ENCODE measurements at places on chromosomes 1 and 21.
A peak's percentile ranks its signal among the peaks of the same experiment; 100 is the strongest.

- DNase-seq: peak; percentile 31
These were observed 300 bp downstream of the USP24 start for GRCh38 chr1:55214934-55215193.

- DNase-seq: no peak
These were observed 30.9 kb upstream of the FCRL4 start for GRCh38 chr1:157628773-157629172.

GRCh38 chr1:72178266-72178665 is 104.1 kb downstream of the NEGR1 start:
- DNase-seq: peak; percentile 20

DNA sequence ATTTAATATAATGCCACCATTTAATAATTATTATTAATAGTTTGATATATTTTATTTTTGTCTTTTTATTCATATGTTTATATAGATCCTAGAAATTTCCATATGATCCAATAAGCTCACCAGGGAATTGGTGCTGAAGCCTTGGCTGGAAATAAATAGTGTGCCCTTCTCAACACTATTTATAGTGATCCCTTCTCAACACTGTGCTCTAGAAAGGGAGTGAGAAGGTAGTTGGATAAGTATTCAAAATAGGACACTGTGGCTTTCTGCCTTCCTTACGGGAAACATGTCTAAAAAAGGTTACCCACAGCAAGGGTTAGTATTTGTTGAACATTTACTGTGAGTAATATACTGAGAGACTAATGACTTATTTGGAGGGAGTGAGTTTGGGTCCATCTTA is 496.1 kb downstream of the NEGR1 start:
- no peak for DNase-seq

DNA sequence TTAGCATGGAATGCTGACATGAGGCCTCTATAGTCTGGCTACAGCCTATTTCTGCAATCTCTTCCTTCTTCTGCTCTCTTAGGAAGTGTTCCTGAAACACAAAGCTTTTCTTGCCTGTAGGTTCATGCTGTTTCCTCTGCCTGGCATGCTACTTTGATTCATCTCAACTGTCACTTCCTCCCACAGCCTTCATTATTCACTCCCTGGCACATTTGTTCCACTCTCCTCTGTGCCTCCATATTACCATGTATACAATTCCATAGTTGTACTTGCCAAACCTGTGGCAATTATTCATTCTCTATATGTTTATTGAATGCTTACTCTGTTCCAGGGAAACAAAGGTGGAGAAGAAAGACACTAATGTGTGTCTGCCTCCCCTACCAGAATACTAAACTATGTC is 210.2 kb downstream of the LRRC7 start:
- no peak for DNase-seq

- no peak for DNase-seq
These were observed 152.4 kb downstream of the LEPR start for GRCh38 chr1:65572701-65573421.

DNA sequence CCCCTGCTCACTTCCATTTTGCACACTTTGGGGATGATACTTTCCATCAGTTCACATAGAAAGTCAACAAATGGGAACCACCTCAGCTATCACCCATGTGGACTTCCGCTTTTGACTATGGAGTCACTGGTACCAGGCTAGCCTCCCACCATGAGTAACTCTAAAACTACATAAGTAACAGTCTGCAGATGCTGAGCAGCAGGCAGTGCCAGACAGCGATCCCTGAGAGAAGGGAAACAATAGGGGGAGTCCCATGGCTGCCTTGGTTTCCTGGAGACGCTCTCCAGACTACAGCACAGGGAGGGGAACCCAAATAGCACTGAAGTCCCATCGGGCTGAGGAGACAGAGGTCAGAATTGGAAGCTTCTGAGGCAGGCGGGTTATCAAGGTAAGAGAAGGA is 2.8 kb upstream of the TFF2 start:
- no peak for DNase-seq

DNA sequence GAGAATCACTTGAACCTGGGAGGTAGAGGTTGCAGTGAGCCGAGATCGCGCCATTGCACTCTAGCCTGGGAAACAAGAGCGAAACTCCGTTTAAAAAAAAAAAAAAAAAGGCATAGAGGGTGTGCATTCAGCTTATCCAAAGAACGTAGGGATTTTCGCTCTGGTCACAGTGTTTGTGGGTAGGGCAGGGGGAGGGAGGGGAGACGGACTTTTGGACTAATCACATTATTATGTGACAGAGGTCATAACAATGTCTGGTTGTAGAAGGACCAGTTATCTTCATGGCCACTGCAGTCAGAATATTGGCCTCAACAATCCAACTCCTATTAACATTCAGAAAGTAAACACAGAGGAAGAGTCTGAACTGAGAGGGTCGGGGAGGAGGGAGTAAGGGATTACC is 25.7 kb downstream of the RHOU start:
- no peak for DNase-seq

GRCh38 chr1:67019600-67020136 is 34.3 kb downstream of the SLC35D1 start:
- peak; percentile 94 for DNase-seq

DNA sequence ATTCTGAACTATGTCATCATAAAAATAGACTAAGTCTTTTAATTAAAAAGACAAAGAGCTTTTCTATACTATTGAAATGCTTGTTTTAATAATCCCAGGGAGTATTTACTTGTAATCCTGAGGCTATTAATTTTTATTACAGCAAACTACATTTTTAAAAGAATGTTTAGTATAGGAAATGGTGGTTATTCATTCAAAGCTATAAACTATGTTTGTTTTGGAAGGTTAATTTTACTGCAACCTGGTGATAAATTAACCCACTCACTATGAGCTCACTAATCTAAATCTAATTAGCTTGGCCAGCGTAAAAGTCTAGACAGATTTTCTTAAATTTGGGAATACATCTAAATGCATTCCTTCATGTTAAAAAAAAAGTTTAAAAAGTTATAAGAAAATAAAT is 13.8 kb upstream of the EYA3 start:
- no peak for DNase-seq

- peak; percentile 72 for DNase-seq
These were observed 29.0 kb downstream of the GREM2 start for GRCh38 chr1:240582953-240583352.

DNA sequence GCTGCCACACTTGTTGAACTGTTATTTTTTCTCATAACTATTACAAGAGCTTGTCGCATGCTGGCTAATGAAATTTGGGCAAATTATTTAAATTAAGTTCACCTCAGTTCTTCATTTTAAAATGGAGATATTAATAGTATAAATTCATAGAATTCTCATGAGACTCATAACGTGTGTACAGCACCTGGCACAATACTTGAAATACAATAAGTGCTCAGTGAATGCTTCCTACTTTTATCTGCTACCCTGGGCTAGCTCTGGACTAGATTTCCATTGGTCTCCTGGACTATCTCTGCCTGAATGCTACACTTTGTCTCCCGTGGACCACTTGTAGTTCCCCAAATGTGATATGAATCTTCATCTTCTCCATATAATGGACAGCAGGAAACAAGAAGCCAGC is 919 bp downstream of the SLAMF6 start:
- no peak for DNase-seq

DNA sequence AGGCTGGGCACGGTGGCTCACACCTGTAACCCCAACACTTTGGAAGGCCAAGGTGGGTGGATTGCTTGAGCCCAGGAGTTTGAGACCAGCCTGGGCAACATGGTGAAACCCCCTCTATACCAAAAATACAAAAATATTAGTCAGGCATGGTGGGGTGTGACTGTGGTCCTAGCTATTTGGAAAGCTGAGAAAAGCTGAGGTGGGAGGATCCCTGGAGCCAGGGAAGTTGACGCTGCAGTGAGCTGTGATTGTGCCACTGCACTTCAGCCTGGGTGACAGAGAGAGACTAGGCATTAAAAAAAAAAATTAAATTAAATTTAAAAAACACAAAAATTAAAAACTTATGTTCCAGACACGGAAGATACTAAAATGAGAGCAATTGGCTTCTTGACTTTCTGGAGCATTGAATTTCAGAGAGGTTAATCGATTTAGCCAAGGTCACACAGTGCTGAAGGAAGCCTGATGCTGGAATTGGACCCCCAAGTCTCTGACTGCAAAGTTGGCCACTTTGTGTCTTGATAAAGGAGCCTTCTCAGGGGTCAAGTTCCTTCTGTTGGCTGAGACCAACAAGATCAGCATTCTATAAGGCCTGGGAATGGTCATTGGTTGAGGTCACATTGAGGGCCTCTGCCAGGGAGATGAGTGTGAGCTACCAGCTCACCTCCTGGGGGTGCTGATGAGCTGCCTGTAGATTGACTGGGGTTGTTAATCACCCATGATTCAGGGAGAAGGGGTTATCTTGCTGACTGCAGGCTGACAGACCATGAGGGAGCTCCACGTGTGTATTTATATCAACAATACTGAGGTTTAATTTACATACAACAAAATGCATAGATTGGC is 54.3 kb downstream of the RPS6KA1 start:
- DNase-seq: no peak

DNA sequence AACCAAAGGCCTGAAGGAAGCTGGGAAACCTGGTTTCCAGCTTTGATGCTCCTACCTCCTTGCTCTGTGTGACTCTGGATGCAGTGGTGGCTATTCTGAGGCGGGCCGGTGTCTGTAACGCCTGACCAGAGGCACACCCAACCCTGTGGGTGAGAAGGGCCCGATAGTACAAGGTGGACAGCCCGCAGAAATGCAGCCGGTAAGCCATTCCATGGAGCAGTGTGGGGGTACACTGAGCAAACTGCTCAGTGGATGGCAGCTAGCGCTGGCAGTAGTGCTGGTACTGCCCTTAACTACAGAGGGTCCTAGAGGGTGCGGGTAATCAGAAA is 36.0 kb downstream of the AHDC1 start:
- no peak for DNase-seq

GRCh38 chr1:174850726-174851125 is 149.0 kb upstream of the CACYBP start:
- DNase-seq: no peak

DNA sequence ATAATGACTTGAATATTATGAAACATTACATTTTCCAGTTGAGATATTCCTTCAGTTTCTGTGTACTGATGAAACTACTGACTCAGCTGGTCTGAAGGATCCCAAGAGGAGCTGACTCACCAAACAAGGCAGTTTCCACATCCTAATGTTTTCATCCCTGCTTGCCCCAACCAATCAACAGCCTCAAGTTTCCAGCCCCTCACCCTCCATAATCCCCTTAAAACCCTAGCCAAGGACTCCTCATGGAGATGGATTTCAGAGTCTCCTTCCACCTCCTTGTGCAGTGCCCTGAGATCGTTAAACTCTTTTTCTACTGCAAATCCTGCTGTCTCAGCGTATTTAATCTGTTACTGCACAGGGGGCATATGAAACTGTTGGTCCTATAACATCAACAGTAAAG is 83.1 kb upstream of the HAO2 start:
- peak; percentile 97 for DNase-seq

GRCh38 chr1:207805841-207806421 is 54.1 kb downstream of the CD46 start:
- peak; percentile 91 for DNase-seq

DNA sequence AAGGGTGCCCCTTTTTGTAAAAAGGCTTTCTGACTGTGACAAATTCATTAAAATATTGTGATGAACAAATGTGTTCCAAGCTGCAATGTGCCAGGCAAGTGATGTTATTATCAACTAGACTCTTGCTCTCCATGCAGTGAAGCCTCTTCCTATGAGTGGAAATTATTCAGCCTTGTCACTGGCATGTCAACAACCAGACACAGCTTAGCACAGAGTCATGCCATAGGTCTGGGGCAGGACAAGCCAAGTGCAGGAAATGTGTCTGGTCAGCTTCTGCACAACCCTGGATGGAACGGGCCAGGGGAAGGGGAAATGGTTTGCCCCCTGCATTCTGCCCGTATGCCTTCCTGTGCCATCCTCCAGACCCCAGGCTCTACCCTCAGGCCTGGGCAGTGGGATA is 27.4 kb upstream of the GJA5 start:
- DNase-seq: no peak

DNA sequence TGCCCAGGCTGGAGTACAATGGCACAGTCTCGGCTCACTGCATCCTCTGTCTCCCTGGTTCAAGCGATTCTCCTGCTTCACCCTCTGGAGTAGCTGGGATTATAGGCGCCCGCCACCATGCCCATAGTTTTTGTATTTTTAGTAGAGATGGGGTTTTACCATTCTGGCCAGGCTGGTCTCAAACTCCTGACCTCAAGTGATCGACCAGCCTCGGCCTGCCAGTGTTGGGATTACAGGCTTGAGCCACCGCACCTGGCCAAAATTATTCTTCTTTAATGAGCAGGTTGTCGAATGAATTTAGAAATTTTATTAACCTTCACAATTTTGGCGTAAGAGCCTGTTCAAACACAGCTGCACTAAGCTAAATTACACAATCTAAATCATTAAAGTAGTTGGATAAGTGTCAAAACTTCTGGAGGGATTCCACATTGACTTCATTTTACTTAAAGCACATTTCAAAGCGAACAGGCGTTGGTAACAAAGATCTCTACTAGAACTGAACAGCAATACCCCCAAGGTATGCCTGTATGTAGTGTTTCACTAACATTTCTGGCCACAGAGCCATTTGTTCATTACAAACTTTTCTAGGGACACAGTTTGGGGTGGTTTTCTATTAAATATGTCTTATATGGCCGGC is 5.2 kb upstream of the CTH start:
- DNase-seq: no peak

- DNase-seq: peak; percentile 99
These were observed 5.7 kb upstream of the ZNF683 start for GRCh38 chr1:26378088-26378878.

GRCh38 chr1:103254691-103255090 is 146.4 kb upstream of the COL11A1 start:
- no peak for DNase-seq

GRCh38 chr1:25467193-25467592 is 36.5 kb downstream of the MACO1 start:
- DNase-seq: no peak

DNA sequence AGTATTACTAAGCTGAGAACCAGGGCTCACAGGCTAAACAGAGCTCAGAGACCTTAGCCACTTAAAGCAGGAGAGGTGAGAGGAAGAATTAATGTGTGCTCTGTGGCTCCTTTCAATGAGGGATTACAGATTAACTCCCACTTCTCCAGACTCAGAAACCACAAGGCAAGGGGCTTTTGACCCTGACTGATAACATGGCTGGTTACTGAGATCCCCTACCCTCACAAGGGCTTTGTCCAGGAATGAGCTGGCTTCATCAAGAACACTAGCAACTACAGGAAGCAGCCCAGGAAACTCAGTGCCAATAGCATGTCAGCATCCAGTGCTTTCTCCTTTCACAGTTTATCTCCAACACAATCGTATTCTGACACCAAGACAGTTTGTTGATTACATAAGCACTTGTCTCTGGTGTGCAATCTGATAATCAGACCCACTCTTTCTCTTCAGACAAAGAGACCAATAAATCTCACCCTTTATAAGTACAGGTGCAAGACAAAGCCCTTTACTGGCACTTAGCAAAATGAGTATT is 38.8 kb downstream of the ERI3 start:
- no peak for DNase-seq

- DNase-seq: no peak
These were observed 683.2 kb upstream of the TPTE start for GRCh38 chr21:9837946-9838737.
